ENCODE measurements at places on chromosomes 12 and 14. TPM values are rescaled to one million over a fixed set of nuclear protein-coding genes. Genes with fewer than 3 reads are reported as not detected.

PLEKHD1 gene
- total RNA-seq = not detected

- no peak for DNase-seq
These were observed 479.9 kb upstream of the NOVA1 start for GRCh38 chr14:27077710-27078109.

- DNase-seq = no peak
These were observed 39.4 kb downstream of the ETV6 start for GRCh38 chr12:11688831-11689230.

DNA sequence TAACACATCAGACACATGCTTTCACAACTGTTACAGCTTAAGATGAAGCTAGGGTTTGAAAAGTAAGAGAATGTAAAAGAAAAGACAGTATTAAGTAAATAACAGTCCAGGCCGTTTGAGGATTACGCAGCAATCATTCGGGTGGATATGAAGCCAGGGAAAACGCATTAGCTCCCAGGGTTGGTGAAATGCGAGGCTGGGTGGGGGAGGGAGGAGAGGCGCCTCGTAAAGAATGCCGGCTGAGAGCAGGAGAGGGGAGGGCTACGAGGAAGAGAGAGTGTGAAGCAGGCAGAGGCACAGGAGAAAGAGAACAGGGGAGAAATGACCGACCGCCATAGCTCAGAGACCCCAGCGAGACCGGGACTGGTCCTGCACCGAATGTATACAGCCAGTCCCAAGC lies 73.0 kb downstream of the IQSEC3 start:
- no peak for DNase-seq

GRCh38 chr14:63413009-63413408 lies 94.3 kb upstream of the GPHB5 start:
- no peak for DNase-seq
